HT-29 (cell line): ENCODE measurements at places on chromosomes 16 and 17.

GRCh38 chr17:45578516-45579455 lies 88.3 kb upstream of the PLEKHM1 start:
- no peak for DNase-seq

- DNase-seq: no peak
Observed at GRCh38 chr17:41390411-41390938, 6.9 kb downstream of the KRT31 start.

GRCh38 chr17:15963670-15964110 lies 18.8 kb downstream of the ADORA2B start:
- peak; percentile 43 for DNase-seq

- peak; percentile 55 for DNase-seq
Observed at GRCh38 chr16:87416826-87417527, 24.8 kb downstream of the MAP1LC3B start.

- DNase-seq: no peak
Observed at GRCh38 chr16:49026566-49027181, 255.0 kb downstream of the CBLN1 start.

- DNase-seq: no peak
Observed at GRCh38 chr16:18782697-18783429, 7.3 kb downstream of the RPS15A start.

GRCh38 chr17:78256707-78257591 lies 25.5 kb downstream of the TMEM235 start:
- no peak for DNase-seq

- peak; percentile 1 for DNase-seq
Observed at GRCh38 chr17:14070344-14070984, 1.2 kb downstream of the COX10 start.

DNA sequence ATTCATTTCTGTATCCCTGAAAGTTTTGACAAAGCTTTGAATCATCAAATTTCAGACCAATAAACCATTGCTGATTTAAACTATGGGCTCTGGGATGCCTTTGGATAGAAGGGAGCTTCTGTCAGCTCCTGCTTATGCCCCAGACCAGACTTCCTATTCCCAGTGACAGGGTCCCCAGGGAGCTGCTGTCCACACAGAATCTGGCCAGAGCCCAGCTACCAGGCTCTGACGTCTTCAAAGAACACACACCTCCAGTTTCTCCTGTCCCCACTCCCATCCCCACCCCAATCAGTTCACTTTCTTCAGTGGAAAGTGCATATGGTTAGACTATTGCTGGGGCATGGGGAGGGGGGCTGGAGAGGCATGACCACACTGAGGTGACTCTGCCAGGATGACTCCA lies 51.6 kb upstream of the SREBF1 start:
- DNase-seq: no peak

DNA sequence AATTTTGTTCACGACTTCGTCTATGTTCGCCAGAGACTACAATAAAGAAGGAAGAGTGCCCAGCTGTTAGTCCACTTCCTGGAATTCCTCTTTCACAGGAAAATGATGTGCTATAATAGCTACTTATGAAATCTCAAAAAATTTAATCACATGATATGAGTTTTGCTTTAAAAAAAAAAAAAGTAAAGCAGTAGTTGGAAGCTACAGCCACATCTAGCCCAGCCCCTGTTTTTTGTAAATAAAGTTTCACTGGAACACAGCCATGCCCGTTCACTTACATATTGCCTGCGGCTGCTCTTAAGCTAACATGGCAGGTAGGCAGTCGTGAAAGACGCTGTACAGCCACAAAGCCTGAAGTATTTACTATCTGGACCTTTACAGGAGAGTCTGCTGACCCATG lies 15.3 kb downstream of the VPS53 start:
- no peak for DNase-seq

GRCh38 chr17:11349106-11349505 lies 108.1 kb downstream of the SHISA6 start:
- no peak for DNase-seq

DNA sequence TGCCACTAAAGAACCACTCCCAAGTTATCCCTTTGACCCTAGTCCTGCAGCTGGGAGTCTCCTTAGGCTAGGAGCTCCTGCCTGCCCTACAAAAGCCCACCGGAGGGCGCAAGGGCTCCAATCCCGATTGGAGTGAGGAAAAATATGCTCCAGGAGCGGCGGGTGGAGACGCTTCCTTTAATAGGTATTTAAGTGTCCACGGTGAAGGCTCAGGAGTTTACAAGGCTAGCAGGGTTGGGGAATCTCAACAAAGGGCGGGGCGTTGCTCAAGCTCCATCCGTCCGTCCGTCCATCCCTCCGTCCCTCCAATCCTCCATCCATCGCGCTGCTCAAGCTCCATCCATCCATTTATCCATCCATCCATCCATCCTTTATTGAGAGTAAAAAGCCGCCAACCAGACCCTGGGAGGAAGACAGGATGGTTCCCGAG lies 556 bp upstream of the SPNS1 start:
- peak; percentile 74 for DNase-seq

DNA sequence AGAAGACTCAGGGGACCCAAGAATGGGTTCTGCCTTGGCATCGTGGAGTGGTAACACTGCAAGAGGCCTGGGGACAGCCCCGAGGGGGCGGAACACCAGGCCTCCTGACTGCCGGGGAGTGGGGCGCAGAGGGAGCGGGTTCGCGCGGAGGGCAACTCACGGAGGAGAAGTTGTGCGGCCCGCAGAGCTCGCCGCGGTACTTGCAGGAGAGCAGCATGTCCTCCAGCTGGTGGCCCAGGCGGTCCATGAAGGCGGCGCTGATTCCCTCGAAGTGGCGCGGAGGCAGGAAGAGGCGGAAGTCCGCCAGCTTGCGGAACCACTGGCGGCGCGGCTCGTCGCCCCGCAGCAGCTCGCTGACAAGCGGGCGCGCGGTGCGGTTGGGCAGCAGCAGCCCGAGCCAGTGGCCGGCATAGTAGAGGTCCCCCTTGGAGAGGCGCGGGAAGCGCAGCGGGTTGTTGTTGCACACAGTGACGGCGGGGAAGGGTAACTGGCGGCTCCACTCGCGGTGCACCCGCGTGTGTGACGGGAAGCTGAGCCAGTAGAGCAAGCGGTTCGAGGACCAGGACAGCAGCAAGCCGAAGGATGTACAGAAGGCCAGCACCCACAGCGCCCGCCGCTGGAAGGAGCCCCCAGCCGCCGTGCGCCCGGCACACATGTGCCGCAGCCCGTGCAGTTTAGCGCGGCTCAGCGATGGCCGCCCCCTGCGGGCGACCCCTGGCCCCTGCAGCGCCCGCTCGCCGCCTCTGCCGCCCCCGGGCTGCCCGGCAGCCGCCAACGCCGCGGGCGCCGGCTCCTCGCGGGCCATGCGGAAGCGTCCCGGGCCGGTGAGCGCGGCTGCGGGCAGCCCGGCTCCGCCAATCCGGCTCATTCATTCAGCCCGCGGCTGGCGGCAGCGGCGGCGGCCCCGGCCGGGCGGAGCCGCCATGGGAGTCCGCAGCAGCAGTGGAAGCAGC lies 1.6 kb downstream of the ASIC2 start:
- DNase-seq: no peak

DNA sequence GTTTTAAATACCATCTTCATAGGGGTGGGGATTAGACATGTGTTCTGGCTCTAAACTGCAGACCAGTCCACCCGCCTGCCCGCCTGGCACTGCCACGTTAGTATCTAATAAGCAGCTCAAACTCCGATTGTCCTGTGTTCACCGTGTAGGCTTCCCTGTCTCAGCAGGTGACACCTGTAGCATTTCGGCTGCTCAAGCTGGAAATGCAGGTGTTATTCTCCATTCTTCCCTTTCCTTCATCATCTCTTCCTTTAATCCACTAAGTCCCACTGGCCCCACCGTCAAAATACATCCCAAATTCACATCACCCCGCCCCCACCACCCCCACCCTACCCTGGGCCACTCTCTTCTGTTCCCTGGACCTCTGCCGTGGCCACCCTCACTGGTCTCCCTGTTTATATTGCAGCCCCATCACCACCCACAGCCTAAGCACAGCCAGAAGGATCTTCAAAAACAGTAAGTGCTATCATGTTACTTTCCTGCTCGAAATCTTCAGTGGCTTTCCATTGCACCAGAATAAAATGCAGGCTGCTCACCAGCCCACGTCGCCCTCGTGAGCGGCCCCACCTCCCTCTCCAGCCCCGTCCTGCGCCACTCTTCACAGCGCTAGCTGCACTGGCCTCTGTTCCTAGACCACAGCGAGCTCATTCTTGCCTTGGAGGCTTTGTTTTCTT lies 65.1 kb downstream of the RTN4RL1 start:
- no peak for DNase-seq

GRCh38 chr16:47617732-47618131 lies 156.6 kb downstream of the PHKB start:
- no peak for DNase-seq

- DNase-seq: peak; percentile 16
Observed at GRCh38 chr16:50354629-50355456, 13.9 kb downstream of the BRD7 start.

DNA sequence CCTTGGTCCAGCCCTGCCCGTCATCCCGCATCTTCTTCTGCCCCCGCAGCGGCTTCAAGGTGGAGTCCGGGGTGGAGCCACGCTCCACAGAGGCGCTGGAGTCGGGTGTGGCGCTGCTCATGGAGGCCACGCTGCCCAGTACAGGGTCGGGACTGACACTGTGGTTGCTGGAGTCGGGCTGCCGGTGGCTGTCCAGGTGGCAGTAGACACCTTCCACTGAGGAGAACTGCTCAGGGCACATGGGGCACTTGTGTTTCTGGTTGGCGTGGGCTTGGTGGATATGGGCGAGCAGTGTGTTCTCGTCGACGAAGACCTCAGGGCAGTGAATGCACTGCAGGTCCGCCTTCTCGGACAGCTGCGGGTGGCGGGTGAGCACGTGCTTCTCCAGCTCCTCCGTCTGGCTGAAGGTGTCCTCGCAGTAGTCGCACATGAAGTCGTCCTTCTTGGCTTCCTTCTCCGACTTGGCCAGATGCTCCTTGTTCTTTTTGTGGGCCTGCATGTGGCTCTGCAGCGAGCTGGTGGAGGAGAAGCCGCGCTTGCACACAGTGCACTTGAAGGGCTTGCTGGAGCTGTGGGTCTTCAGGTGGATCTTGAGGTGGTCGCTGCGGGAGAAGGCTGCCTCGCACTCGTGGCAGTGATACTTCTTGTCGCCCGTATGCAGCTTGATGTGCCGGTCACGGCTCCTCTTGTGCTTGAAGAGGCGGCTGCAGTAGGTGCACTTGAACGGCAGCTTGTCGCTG lies 217.8 kb downstream of the ZNF423 start:
- no peak for DNase-seq

DNA sequence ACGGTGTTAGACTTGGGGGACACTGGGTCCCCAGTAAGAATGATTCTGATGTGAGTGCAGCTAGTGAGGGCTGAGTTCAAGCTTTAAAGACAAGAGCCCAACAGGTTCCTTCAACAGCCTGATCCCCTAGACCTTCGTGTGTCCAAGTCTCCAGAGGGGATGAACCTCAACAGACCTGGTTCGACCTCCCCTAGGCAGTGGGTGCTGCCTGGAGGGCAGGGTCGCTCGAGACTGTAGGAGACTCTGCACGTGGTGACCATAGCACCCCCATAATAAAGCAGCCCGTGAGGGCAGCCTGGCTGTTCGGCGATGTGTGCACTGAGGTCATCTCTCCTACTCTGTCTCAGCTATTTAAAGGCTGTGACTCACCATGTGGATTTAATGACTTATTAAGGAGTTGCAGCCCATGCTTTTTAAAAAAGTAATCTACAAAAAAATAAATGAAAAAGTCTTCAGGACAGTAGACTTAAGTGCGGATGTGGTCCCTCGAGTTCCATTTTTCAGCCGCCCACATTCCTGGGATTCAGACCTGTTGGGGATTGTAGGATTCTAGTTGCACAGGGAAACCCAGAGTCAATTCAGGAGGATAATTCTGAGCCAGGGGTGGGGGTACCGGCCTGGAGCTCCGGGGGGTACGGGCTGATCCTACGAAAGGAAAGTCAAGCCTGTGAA lies 23.4 kb upstream of the METRNL start:
- DNase-seq: peak; percentile 71

- DNase-seq: no peak
Observed at GRCh38 chr17:79752175-79752574, 21.4 kb downstream of the ENPP7 start.

DNA sequence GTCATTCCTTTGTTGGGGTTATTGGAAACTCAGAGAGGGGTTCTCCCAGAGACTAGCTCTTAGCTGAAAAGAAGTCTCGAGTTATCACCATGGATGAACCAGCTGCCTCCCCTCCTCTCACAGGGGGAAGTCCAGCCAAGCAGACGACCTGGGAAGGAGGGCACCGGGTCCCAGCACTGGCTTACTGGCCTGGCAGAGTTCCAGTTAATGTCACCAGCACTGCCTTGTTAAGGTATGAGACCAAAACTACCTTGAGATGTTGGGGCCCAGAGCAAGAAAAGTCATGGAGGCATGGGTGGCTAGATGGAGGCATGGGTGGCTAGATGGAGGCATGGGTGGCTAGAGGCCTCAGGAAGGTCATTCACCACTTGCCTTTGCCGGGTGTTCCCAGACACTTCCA lies 72.4 kb downstream of the WIPI1 start:
- no peak for DNase-seq

DNA sequence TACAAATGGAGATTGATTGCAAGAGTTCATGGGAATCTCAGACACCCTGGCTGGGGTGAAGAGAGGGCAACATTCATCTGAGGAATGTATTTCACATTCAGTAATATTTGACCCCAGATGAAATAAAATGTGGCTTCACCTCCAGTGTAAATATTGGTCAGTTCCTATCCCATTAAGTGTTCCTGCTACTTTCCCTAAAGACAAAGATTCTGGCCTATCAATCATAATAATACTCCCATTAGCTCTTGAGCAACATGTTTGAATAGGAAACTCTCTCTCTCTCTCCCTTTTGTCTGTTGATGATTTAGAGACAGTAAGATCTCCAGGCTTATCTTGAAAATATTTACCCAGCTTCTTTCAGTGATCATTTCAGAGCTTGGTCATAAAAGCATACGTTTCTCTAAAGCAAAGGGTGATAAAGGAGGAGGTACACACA lies 70.1 kb downstream of the KCNJ2 start:
- peak; percentile 16 for DNase-seq

DNA sequence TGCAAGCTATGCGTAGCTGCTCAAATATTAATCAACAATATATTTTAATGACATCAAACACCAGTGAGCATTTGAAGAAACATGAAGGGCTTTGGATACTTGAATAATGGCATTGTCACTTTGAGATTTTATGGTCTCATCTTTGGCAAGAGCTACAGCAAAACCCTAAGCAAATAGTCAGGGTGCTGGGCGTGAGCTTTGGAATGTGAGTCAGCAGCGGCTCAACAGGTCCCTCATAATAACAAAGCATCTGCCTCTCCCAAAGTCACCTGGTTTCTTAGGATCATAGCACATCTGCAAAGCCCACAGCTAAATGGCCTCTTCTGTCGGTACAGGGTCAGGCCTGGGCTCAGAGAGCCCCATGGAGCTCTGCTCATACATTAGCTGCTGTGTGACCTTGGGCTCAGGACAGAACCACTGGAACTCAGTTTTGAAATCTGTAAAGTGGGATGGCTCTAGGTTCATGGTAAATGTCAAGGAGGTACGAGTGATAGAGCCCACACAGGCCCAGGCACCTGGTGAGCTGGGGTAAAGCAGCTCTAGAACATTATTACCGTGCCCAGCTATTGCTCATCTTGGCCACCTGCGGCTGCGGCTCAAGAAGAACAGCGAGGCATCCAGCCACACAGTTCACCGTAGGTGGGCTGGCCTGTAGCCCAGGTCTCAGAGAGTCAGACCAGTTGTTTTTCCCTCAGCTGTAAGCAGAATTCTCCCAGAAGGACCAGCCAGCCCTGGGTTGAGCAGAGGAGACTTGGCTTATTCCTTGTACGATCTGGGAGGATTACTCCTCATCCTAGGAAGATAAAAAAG lies 544.5 kb upstream of the CDH11 start:
- DNase-seq: peak; percentile 4
